ENCODE measurements at places on chromosomes 6 and 20.

DNA sequence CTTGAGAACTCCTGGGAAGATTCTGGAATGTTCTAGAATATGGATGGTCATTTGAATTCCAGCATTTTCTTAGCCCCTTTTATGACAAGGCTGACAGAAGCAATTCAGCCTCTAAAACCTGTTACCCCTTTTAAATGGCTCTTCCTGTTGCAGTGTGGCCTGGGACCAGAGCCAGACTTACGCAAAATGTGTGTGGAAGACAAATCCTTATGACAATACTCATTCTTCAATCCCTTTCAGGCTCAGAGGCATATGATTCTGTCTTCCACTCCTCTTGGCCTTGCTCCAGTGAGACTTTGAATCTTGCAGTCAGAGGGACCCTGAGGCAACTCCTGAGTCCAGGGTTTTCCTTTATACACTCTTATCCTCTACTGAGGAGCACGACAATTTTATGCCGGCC, 287.0 kb downstream of the CLIC5 start:
- DNase-seq: no peak

DNA sequence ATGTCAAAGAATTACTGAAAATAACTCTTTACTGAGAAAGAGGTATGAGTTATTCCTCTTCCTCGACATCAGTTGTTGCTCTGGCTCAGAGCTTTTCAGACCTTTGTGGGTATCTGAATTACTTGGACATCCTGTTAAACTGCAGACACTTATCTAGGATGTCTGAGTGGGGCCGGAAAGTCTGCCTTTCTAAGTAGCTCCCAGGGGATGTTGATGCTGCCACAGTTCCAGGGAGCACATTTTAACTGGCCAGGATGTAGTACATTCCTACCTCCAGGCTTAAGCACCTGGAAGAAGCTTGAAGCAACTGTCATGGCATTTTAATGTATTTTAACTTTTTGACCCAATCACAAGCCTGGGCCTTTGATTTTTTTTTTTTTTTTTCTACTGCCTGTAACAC, 265.8 kb upstream of the PLCB4 start:
- peak; percentile 25 for DNase-seq

- DNase-seq: no peak
Measured at GRCh38 chr6:35544769-35545361, 32.2 kb upstream of the TULP1 start.

DNA sequence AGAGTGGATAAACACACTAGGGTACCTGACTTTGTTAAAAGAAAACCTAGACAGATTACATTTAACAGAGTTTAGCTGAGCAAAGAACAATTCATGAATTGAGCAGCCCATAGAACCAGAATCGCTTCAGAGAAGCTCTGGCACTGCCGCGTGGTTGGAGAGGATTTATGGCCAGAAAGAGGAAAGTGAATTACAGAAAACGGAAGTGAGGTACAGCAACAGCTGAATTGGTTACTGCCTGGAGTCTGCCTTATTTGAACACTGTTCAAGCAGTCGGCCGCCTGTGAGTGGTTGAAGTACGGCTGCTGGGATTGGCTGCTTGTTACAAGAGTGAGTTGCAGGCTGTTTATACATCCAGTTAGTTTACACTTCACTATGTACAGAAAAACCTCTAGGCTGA, 253.8 kb upstream of the CDYL start:
- DNase-seq: no peak

DNA sequence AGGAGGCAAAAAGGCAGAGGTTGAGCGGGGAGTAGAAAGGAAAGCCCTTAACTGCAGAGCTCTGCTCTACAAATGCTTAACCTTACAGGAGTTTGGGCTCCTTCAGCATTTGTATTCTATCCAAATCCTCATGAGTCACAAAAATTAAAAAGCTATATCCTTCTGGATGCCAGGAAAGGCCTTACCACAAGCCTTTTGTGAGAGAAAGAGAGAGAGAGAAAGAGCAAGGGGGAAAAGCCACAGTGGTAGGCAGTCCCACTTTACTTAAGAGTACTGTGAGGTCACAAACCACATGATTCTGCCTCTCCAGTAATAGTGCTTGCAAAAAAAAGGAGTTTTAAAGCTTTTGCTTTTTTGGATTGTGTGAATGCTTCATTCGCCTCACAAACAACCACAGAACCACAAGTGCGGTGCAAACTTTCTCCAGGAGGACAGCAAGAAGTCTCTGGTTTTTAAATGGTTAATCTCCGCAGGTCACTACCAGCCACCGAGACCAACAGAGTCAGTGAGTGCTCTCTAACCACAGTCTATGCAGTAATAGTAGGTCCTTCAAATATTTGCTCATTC, at the start of gene RUNX2:
TSS of gene RUNX2 (plus strand) at position 375 of the 567 bp plus-strand sequence. CDS start 397 bp downstream, outside the sequence.
- no peak for DNase-seq

- no peak for DNase-seq
Measured at GRCh38 chr20:49615401-49616153, 47.6 kb upstream of the PTGIS start.

DNA sequence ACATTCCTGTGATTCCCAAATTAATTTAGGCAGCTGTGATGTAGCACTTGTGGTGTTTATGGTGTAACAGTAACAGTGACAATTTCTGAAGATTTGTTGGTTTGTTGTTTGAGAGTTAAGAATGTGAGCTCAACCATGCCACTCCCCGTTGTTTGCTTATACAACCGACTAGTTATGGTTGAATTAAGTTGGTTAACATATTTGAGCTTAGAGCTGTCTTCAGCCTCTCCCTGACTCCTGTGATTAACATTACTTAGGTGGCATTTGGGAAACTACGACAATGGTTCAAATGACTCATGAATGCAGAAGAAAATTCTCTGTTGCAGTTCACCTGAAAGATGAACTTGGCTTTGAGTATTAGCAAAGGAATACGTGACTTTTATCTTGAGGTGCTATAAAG, 35.9 kb upstream of the PRL start:
- DNase-seq: no peak

- no peak for DNase-seq
Measured at GRCh38 chr6:119065382-119065781, 13.1 kb downstream of the FAM184A start.

GRCh38 chr20:17538517-17539170, 7.5 kb upstream of the BFSP1 start:
- no peak for DNase-seq

- no peak for DNase-seq
Measured at GRCh38 chr6:135936606-135937005, 85.1 kb downstream of the PDE7B start.

DNA sequence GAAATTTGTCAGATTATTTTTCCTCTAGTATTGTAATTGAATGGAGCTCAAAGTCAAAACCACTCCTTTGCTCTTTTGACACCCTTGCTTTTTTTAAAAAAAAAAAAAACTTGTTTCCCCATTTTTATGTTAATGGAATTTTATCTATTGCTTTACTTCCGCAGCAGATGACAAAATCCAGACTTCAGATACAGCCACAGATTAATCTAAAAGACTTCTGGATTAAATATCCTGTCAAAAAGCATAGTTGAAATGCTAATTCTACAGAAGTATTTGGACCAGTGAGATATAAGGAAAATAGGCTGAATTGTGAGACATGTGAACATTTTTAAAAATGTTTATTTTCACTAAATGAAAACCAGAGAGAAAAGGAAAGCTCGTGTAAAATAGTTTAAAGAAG, 341.4 kb downstream of the BMP2 start:
- no peak for DNase-seq

DNA sequence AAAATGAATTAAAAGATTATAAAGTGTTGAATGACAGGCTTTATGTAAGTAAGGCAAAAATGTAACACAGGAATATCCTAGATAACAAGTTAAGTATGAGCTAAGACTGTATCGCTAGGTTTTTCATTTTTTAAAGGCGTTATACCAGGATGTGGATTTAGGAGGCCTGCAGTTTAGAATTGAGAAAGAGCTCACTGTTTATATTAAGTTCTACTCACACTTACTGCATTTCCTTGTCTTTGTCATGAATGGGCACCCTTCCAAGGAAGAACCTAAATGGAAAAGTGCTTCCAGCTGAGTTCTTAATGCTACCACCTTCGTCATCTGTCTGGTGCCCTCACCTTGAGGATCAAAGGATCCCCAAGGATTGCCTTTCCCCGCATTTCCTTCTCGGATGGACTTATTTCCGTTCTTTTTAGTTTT, 148.7 kb downstream of the SOX4 start:
- DNase-seq: no peak
